ENCODE measurements at places on chromosomes 7 and 10.

DNA sequence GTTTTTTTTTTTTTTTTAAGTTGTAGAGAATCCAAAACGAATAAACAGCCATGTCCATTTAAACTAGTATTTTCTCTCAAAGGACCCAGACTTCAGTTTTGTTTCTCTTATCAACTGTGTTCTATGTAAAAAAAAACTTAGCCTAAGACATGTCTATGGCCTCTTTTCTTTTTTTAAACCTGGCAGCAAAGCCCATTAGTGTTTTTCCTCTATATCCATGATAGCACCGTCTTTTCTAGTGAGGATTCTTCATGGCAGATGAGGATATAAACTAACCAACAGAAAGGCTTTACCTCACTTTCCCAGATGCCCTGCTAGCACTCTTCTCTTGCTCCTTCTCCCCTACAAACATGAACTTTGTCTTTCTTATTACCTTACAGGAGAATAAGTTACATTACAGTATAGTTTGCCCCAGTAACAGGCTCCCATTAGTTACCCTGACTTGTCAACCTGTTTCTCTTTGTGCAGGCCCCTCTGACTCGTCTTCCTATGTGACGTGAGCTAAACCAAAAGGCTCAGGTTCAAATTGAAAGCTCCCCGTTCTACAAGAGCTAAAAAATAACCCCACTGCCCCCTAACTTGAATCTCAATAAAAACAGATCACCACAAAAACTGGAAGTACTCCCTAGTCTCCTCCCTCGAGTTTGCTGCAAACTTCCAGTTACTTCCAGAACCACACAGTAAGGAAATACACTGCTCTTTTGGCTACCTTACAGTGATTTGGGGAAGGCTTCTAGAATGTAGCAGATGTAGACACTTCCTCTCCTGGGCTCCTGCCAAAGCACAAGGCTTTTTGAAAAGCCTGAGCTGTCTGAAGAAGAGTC is 20.1 kb downstream of the P4HA1 start:
- no peak for DNase-seq

GRCh38 chr7:4177001-4177400 is 505.1 kb upstream of the FOXK1 start:
- DNase-seq: no peak

GRCh38 chr7:81140252-81140651 is 221.4 kb upstream of the SEMA3C start:
- no peak for DNase-seq

DNA sequence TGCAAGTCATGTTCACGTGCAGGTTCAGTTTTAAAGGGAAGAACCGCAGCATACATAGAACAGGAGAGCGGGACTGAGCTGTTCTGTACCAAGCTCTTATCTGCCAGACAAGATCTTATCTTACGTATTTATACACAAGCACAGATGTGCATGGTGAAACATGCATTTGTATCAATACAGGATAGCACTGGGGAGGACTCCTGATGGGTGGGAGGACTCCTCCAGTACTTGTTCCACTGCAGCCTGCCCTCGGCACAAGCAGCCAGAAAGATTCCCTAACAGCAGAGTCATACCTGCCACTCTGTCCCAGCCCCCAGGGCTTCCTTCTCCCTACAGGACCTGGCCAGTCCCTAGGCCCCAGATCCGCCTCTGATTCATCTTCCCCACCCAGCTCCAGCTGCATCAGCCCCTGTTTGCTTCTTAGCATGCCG is 13.2 kb upstream of the PRKCQ start:
- DNase-seq: no peak

GRCh38 chr10:117743509-117743908 is 201.0 kb downstream of the EMX2 start:
- DNase-seq: no peak

GRCh38 chr7:137399827-137400823 is 56.6 kb upstream of the PTN start:
- DNase-seq: no peak

DNA sequence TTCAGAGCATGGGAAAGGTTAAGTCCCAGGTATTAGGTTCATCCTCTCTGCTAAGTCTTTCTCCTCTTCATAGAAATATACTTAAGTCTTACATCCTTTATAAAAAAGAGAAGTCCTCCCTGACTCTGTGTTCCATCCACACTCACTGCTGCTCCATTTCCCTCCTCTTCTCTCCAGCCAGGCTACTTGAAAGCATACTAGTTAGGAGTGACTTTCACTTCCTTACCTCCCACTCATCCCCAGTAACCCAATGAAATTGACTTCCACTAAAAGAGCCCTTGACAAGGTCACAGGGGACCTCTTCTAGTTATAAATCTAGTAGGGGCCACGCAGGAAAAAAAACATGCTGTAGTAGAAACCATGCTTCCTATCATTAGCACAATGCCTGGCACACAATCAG is 133.1 kb upstream of the AGK start:
- no peak for DNase-seq

GRCh38 chr7:15309872-15310271 is 251.9 kb downstream of the AGMO start:
- DNase-seq: no peak

DNA sequence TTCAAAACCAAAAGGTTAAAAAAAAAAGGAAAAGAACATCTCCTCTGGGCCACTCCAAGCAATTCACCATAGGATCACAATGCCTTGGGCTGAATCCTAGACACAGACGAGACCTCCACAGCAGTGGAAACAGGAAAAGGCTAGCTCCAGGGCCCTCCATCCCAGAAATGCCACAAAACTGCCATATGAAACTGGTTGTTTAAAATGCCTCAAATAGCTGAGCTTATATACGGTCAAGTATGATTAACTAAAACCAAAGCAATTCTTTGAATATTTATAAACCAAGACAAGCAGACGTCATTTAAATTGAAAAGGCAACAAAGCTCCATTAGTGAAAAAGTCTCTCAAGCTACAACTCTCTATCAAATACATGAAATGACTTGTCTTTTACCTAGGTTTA is 63.1 kb downstream of the DOCK4 start:
- DNase-seq: no peak

DNA sequence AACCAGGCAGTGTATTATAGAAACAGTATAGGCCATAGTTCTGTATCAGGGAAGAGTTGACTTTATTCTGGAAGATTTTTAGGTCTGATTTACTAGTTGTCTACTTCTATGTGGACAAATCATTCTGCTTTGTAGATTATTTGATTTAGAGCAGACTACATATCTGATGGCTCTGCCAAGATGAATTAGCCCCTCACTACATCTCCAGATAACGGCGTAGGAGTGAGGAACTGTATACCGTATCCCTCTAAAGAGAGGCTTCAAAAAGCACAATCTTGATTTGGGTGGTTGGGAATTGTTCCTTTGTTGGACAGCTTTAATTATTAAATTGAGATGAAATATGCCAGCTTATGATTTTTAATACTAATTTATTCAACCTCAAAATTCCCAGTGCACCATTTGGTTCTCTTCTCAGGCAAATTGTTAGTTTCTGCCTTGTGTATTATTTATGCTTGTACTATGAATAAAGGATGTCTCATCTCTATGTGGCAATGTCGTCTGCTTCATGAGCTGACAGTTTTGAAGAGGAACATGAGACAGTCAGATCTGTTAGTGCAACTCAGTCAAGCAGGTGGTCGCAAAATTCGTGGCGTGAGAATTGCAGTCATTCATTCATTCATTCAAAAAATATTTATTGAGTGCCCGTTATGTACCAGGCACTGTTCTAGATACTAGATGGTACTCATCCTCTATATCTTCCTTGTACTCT is 422.8 kb downstream of the EXOC4 start:
- no peak for DNase-seq

- no peak for DNase-seq
Measured at GRCh38 chr7:138205614-138206150, 129.4 kb downstream of the AKR1D1 start.

Measured in stimulated activated CD4-positive, alpha-beta T cell treated with anti-CD3 and anti-CD28 coated beads, Interleukin-1b, Interleukin-23, amount 100 ng/mL, for 1 hour (primary cell).